ENCODE measurements at places on chromosomes 1 and 21.

GRCh38 chr1:183279835-183280234, 93.8 kb downstream of the LAMC2 start:
- DNase-seq, result no peak
- H3K27me3 ChIP-seq, result no peaks in the 10 kb centered on the region
- no peaks in the 10 kb centered on the region for H3K36me3 ChIP-seq
- H3K4me1 ChIP-seq, result no peaks in the 10 kb centered on the region
- H3K27ac ChIP-seq, result no peak overlapping the region

- peaks cover 7% of the 10 kb centered on the region for H3K36me3 ChIP-seq
- no peak overlapping the region for H3K4me3 ChIP-seq
- no peak overlapping the region for H3K27ac ChIP-seq
- peaks cover 51% of the 10 kb centered on the region for H3K4me1 ChIP-seq
These were observed 49.6 kb downstream of the RUNX1 start for GRCh38 chr21:34999397-34999941.

GRCh38 chr1:99737016-99737415, 29.4 kb downstream of the FRRS1 start:
- H3K27me3 ChIP-seq, result no peaks in the 10 kb centered on the region
- H3K4me1 ChIP-seq, result no peaks in the 10 kb centered on the region
- no peaks in the 10 kb centered on the region for H3K36me3 ChIP-seq
- H3K27ac ChIP-seq, result no peak overlapping the region
- no peak overlapping the region for H3K4me3 ChIP-seq

GRCh38 chr1:231278100-231278790, 37.2 kb downstream of the GNPAT start:
- DNase-seq, result no peak
- H3K27ac ChIP-seq, result no peak overlapping the region
- H3K27me3 ChIP-seq, result no peaks in the 10 kb centered on the region
- peaks cover 38% of the 10 kb centered on the region for H3K36me3 ChIP-seq

DNA sequence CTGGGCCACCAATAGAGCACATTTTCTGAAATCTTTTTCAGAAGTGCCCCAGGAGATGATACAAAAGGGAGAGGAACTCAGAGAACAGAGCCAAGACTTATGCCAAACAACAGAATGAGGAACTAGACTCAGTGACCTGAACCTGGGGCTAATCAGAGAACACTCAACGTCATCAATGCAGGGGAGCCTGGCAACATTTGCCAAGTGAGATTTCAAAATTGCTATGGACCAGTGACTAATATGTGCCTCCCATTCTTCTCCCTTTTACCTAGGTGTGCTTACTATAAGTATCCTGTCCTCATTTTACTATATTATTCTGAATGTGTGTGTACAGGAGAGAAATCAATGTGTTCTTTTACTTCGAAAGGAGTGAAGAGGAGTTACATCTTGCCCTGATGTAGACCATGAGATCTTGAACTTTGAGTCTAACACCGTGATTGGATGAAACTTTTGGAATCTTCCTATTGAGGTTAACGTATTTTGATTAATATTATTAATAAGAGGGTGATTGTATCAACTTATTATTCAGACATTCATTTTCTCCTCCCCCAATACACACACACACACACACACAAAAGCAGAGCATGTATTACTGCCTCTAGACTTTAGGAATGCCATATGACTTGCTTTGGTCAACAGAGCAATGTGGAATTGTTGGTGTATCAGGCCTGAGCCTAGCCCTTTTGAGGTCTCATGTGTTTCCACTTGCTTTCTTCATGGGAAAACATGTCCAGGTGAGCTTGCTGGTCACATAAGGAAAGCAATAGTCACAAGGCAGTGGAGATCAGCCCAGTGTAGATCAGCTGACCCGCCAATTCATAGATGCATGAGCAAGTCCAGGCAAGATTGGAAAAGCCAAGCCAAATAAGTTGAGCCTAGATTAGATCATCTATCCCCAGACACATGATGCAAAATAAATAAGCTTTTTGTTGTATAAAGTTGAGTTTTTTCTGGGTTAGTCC, 80.3 kb upstream of the ETS2 start:
- no peak overlapping the region for H3K27ac ChIP-seq
- H3K4me1 ChIP-seq, result no peaks in the 10 kb centered on the region
- no peaks in the 10 kb centered on the region for H3K27me3 ChIP-seq
- no peaks in the 10 kb centered on the region for H3K36me3 ChIP-seq
- no peak overlapping the region for H3K4me3 ChIP-seq
- no peak for DNase-seq

GRCh38 chr1:221089273-221089672, 210.0 kb downstream of the HLX start:
- H3K4me1 ChIP-seq, result no peaks in the 10 kb centered on the region
- H3K27ac ChIP-seq, result no peak overlapping the region
- no peak for DNase-seq
- H3K36me3 ChIP-seq, result no peaks in the 10 kb centered on the region
- no peaks in the 10 kb centered on the region for H3K27me3 ChIP-seq

- no peaks in the 10 kb centered on the region for H3K4me1 ChIP-seq
- H3K27me3 ChIP-seq, result no peaks in the 10 kb centered on the region
- H3K27ac ChIP-seq, result no peak overlapping the region
- no peak for DNase-seq
These were observed 15.3 kb downstream of the GABPA start for GRCh38 chr21:25750085-25750484.

DNA sequence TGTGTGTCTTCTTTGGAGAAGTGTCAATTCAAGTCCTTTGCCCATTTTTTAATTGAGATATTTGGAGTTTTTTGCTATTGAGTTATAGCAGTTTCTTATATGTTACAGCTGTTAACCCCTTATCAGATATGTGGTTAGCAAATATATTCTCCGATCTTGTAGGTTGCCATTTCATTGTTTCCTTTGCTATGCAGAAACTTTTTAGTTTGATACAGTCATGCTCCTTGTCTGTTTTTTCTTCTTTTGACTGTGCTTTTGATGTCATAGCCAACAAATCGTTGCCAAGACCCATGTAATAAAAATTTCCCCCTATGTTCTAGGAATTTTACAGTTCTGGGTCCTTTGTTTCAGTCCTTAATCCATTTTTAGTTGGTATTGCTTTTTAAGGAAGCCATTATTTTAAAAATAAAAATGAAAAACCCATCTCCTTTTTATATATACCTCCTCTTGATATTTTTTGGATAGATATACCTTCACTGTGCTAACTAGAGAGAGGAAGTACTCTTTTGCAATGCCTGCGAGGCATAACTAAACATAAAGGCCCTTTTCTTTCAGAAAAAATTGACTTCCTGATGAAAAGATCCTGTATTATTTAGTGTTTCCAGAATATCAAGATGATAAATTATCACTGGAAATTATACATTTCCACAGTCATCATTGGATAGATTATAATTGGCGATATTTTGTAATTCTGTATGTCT, 127.8 kb downstream of the HS2ST1 start:
- H3K36me3 ChIP-seq, result no peaks in the 10 kb centered on the region
- H3K27ac ChIP-seq, result no peak overlapping the region
- peaks cover 10% of the 10 kb centered on the region for H3K4me1 ChIP-seq
- DNase-seq, result no peak

DNA sequence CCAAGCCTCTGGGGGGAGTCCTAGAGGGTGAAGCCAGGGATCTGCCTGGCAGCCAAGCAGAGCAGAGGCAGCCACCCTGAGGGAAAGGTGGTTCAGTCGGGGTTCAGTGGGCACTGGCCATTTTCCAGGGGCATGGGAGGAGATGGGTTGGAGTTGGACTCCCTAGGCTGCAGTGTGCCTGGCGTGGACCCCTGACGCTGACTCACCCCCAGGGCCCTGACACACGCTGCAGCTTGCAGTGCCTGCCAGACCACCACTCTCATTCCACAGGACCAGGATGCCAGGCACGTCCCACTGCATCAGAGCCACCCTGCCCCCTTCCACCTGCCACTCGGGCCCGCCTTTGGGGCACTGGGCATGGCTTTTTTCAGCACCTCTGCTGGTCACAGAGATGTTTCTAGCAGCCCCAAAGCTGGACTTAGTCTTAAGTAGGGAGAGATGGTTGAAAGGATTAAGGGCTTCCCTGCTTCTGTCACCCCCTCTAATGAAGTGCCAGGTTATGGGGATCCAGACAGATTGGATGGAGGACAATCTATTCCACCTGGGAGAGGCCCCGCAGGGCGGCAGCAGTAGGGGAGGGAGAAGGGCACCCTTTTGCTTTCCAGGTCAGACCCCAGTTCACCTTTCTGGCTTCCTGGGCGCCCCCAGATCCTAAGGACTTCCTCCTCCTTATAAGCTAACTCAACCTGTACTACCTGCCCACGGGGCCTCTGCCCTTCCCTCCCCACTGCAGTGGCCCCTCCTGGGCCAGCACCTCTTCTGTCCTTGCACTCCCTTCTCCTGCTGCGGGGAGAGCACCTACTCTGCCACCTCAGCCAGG, 1.6 kb downstream of the SYT2 start:
- no peaks in the 10 kb centered on the region for H3K36me3 ChIP-seq
- H3K27ac ChIP-seq, result no peak overlapping the region
- no peak for DNase-seq
- H3K4me1 ChIP-seq, result peaks cover 4% of the 10 kb centered on the region

GRCh38 chr1:3410142-3410925, 44.1 kb upstream of the ARHGEF16 start:
- H3K27me3 ChIP-seq, result no peaks in the 10 kb centered on the region
- no peak for DNase-seq
- H3K36me3 ChIP-seq, result no peaks in the 10 kb centered on the region
- H3K4me1 ChIP-seq, result no peaks in the 10 kb centered on the region

- H3K27me3 ChIP-seq, result no peaks in the 10 kb centered on the region
- H3K4me1 ChIP-seq, result no peaks in the 10 kb centered on the region
- H3K36me3 ChIP-seq, result no peaks in the 10 kb centered on the region
These were observed 195.7 kb upstream of the KIAA0040 start for GRCh38 chr1:175388285-175388684.

GRCh38 chr1:47771751-47772150, 225.4 kb downstream of the TRABD2B start:
- no peak overlapping the region for H3K4me3 ChIP-seq
- no peak overlapping the region for H3K27ac ChIP-seq
- no peaks in the 10 kb centered on the region for H3K27me3 ChIP-seq
- no peaks in the 10 kb centered on the region for H3K36me3 ChIP-seq

DNA sequence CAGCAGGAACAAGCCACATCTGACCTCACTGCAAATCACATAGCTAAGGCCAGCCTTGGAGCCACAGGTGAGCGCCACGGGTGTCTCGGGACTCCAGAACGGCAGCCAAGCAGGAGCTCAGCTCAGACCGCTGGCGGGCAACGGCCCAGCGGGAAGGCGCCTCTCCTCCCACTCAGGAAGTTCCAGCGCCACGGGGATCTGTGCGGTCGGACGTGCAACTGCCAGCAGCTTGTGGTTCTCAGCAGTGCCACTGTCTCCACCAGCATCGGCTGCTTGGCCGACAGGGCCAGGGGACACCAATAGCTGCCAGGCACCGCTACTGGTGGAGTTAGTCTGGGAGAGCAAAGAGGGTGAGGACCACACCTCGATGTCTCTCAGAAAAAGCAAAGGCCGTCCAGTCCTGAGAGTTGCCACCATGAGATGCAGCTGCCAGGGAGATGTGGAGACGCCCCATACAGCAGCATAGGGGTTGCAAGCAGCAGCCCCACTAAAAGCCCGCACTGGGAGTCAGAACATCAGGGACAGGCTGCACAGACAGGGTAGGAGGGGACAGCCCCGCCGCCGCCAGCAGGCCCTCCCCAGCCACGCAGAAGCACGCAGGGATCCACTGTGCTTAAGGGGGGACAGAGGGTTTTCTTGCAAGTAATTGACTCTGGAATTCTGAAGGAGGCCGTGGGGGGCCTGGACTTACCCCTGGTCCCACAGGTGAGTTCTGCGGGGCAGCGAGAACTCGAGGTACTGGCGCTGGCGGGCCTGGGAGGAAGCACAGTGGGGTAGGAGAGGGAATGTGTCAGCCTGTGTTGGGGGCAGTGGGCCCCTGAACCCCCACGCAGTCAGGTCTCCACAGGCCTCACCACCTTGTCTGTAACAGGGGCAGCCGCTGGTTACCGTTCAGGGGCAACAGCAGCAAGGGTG, 83.5 kb downstream of the NPHP4 start:
- H3K4me3 ChIP-seq, result no peak overlapping the region
- peaks cover 2% of the 10 kb centered on the region for H3K36me3 ChIP-seq
- no peaks in the 10 kb centered on the region for H3K27me3 ChIP-seq
- no peaks in the 10 kb centered on the region for H3K4me1 ChIP-seq
- DNase-seq, result no peak
- no peak overlapping the region for H3K27ac ChIP-seq

DNA sequence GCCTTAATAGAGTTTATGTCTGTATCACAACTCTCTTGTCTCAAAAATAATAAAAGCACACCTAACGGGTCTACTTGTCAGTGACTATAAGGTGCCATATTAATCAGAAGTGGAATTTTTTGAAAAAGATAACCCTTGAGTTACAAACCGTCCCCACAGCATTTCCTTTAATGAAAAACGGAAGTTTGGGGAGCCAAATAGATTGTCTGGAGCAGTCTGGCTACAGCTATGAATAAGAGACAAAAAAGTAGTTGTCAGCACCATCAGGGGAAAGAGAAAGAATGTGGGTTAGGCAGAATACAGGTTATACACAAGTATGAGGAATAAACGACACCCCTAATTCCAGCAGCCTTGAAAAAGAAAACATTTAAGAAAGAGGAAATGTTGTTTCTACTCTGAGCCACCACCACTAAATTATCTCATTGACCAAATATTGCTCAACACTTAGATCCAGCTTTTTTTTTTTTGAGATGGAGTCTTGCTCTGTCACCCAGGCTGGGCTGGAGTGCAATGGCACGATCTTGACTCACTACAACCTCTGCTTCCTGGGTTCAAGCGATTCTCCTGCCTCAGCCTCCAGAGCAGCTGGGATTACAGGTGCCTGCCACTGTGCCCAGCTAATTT, 29.4 kb upstream of the USP24 start:
- no peak for DNase-seq
- H3K27me3 ChIP-seq, result no peaks in the 10 kb centered on the region
- no peak overlapping the region for H3K27ac ChIP-seq
- H3K4me3 ChIP-seq, result no peak overlapping the region
- H3K4me1 ChIP-seq, result no peaks in the 10 kb centered on the region

GRCh38 chr21:10273196-10273595, 248.2 kb upstream of the TPTE start:
- no peak for DNase-seq
- H3K4me1 ChIP-seq, result no peaks in the 10 kb centered on the region
- H3K4me3 ChIP-seq, result no peak overlapping the region
- no peaks in the 10 kb centered on the region for H3K36me3 ChIP-seq
- no peaks in the 10 kb centered on the region for H3K27me3 ChIP-seq

- H3K27me3 ChIP-seq, result no peaks in the 10 kb centered on the region
- H3K4me3 ChIP-seq, result no peak overlapping the region
- H3K4me1 ChIP-seq, result no peaks in the 10 kb centered on the region
- DNase-seq, result no peak
- no peak overlapping the region for H3K27ac ChIP-seq
These were observed 94.9 kb upstream of the IGSF21 start for GRCh38 chr1:18012686-18013085.

DNA sequence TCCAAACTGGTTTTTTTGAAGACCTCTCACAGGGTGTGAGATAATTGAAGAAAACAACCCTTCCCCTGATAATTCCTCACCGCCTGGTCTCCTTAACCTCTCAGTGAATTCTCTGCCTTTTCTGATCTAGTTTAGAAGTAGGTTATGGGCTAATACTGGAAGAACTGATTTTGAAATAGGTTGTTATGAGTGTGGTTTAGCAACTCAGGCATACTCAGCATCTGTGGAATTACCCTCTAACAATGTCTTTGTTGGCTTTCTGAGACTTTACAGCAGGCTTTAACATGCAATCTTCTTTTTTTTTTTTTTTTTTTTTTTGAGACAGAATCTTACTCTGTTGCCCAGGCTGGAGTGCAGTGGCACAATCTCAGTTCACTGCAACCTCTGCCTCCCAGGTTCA, 10.3 kb upstream of the PLD5 start:
- H3K36me3 ChIP-seq, result no peaks in the 10 kb centered on the region
- no peak overlapping the region for H3K27ac ChIP-seq
- H3K27me3 ChIP-seq, result no peaks in the 10 kb centered on the region
- no peaks in the 10 kb centered on the region for H3K4me1 ChIP-seq

Measured in CD4-positive, CD25-positive, alpha-beta regulatory T cell (primary cell).